ENCODE measurements at places on chromosomes 7 and 10. TPM values are rescaled to one million over a fixed set of nuclear protein-coding genes. Genes with fewer than 3 reads are reported as not detected.

Gene UPK3B
- total RNA-seq: 0.18 TPM

Gene BLVRA
- 24.0 TPM for total RNA-seq

DNA sequence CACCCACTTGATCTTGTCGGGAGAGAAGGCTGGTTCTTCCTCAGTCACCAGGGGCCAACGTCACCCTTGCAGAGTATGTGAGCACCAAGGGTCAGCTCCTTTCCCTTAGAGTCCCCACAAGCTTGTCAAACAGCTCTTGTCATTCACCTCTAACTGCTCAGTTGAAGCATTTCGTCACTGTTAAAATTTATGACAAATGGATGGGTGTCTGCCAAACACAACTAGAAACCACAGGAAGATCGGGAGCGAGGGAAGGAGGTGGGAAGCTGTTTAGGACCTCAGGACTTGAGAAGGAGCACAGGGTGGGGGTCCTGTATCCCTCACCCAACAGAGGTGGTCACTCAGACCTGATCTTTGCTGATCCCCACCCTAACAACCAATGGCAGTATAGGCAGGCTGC is 373.3 kb upstream of the IGFBP3 start:
- no peak for DNase-seq

DNA sequence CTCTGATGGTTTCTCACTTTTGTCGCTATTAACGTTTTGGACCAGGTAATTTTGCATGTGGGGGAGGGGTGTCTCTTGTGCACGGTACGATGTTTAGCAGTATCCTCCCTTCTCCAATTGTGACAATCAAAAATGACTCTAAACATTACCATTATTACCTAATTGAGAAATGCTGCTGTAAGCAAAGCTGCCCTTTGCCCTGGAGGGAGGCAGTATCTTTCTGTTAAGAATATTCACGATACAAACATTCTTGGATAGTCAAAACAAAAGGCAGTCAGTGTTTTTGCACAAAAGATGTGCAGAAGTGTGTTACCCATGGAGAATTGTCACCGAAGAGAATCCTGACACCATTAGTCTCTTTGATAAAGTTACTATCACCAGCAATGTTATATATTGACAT is 9.6 kb downstream of the MALSU1 start:
- DNase-seq: no peak

DNA sequence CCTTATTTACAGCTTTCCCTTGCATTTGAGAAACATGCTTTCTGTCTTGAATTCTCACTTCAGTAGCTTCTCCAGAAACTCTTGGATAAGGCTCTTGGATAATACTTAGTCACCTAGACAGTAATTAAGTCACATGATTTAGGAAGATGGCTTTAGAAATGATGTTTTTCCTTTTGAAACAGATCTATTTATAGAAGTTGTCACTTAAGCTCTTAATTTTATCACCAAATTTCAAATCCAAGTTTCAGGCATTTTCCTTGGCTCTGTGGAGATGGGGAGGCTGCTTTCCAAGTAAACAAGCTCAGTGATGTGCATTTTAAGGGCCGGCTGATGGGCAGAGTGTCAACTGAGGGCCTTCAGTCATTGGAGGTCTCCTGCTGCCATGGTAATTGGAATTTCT is 130.3 kb downstream of the SRI start:
- DNase-seq: no peak

DNA sequence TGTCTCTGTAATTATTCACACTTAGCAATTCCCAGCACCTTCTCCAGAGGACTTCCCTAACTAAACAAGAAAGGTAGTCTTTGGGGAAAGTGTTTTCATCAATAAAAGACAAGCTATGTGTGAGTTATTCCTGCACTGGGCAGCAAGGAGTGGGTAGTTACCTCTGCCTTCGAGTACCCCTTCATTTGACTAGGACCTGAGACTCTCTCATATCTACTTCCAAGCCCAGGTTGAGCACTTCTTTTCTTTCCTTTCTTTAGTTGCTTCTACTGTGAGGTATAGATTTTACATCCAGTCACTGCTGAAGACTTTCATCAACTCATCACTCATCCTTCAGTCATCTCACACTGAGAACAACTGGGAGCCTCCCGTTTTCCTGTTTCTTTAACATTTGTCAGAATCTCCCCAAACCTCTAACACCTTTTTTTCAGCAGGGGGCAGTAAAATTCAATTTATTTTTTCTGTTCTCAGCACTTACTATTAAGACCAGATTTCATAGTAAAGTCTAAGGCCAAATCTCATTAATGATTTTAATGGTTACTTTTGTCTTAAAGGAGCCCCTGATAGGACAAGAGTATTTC is 80.1 kb upstream of the PRSS1 start:
- peak; percentile 49 for DNase-seq

- DNase-seq: peak; percentile 100
These were observed at the start of gene SERPINE1 for GRCh38 chr7:101126651-101127459. Gene SERPINE1 (plus strand): TSS chr7:101127104. CDS start chr7:101128394, 1,290 bp downstream.

- DNase-seq: peak; percentile 97
These were observed 99.9 kb upstream of the IL6 start for GRCh38 chr7:22627136-22627535.

DNA sequence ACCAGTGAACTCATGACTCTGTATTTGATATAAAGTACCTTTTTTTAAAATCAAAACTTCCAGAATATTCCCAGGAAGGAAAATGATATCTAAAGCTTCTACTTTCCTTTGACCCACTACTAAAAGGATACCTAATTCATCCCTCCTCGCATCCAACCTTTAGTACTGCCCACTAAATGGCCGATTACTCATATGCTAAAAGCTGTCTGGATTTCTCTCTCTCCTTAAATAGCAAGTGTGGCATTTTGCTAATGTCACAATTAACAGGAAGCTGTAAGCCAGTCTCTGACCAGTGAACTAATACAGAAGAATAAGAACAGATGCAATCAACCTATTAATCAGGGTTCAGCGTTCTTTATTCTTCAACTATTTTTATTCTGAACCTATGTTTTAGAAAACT is 59.0 kb downstream of the DNAJB9 start:
- no peak for DNase-seq

GRCh38 chr7:3544202-3544601 is 243.2 kb downstream of the SDK1 start:
- no peak for DNase-seq

All from fibroblast of the aortic adventitia (primary cell).